Uterus (tissue), 4 donors: ENCODE measurements at places on chromosomes 7 and 10. TPM values are rescaled to one million over a fixed set of nuclear protein-coding genes. Genes with fewer than 3 reads are reported as not detected.

The MEIG1 gene
- total RNA-seq: not detected

The MOGAT3 gene
- total RNA-seq: not detected

The SP8 gene
- total RNA-seq: not detected

The COL26A1 gene
- 11.8 TPM for total RNA-seq

The OR9A2 gene
- total RNA-seq: 2.4 TPM

The CPEB3 gene
- total RNA-seq: 3.2 TPM

The CALN1 gene
- 0.49 TPM for total RNA-seq

The ANKRD2 gene
- total RNA-seq: not detected

The CDC14C gene
- total RNA-seq: not detected

The OR6B1 gene
- total RNA-seq: not detected

DNA sequence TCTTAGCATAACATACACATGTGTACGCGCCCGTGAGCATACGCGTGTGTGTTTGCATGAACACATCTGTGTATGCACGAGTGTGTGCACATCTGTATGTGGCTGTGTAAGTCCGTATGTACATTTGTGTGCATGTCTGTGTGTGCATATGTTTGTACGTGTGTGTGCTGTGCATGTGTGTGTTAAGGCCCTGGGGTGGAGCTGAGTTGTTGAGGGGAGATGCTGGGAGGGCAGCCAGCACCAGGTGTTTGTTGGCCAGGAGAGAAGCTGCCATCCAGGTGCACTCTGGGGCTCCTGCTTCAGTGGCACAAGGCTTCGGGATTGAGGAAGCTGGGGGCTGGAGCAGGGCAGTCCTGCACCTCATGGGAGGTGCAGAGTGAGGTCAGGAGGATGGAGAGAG lies 85.0 kb downstream of the BMS1 start:
- no peak for DNase-seq

DNA sequence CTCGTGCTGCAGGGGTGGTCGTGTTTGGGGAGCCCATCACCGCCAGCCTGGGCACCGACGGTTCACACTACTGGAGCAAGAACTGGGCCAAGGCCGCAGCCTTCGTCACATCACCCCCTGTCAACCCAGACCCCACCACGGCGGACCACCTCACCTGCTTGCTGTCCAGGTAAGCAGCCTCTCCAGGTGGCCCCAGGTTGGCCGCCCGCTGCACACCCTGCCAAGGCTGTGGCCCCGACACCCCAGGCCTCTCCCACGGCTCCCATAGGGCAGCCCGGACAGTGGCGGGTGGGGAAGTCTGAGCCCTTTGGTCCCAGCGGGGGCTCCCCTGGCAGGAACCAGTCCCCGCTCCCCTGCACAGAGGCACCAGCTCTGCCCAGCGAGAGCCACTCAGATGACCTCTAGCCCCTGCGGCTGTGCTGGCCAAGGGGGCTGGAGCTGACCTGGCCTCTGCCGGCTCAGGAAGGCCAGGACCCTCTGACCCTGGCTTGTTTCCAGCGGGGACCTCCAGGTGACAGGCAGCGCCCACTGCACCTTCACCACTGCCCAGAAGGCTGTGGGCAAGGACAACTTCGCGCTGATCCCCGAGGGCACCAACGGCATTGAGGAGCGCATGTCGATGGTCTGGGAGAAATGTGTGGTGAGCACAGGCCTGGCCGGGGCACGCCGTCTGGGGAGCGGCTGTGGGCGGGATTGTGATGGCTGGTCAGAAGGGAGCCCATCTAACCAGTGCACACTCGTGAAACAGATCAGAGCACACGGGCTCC lies 13.8 kb downstream of the DPYSL4 start:
- DNase-seq: no peak

- DNase-seq: no peak
These were observed 133.9 kb downstream of the ANLN start for GRCh38 chr7:36523371-36524101.

GRCh38 chr10:60952846-60953220 lies 8.8 kb upstream of the RHOBTB1 start:
- DNase-seq: no peak

- no peak for DNase-seq
These were observed 155.1 kb downstream of the ZNF22 start for GRCh38 chr10:45155784-45156183.

DNA sequence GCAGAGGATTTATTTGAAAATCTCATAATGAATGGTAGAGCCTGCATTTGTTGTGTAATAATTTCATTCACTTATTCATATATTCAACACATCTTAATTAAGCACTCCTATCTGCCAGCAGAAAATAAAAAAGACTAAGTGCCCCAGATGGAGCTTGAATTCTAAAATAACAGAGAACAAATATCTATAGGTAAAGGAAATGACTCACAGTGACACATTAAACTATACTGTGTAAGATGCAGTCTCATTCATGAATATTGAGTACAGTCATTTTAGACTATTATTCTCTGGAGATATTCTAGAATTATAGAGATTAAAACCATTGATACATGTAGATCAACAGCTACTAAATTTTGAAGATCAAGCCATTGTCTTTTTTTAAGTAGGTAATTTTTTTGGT lies 72.1 kb downstream of the PTPRZ1 start:
- DNase-seq: no peak

- no peak for DNase-seq
These were observed 14.5 kb downstream of the IGFBP1 start for GRCh38 chr7:45902820-45903219.

DNA sequence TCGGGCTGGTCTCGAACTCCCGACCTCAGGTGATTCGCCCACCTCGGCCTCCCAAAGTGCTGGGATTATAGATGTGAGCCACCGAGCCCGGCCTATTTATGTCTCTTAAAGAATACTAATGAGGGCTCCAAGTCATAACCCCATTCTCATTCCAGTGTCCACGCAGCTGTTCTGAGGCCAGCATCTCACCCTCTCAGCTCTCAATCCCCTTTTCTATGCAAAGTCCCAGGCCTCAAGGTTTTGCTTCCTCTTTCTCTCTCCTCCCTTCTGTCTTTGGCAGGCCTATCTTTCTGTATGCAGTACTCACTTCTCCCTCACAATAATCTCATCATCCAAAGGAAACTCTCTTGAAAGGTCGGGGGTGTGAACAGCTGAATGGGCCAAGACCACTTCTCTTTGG lies 28.0 kb upstream of the VSIR start:
- DNase-seq: no peak

DNA sequence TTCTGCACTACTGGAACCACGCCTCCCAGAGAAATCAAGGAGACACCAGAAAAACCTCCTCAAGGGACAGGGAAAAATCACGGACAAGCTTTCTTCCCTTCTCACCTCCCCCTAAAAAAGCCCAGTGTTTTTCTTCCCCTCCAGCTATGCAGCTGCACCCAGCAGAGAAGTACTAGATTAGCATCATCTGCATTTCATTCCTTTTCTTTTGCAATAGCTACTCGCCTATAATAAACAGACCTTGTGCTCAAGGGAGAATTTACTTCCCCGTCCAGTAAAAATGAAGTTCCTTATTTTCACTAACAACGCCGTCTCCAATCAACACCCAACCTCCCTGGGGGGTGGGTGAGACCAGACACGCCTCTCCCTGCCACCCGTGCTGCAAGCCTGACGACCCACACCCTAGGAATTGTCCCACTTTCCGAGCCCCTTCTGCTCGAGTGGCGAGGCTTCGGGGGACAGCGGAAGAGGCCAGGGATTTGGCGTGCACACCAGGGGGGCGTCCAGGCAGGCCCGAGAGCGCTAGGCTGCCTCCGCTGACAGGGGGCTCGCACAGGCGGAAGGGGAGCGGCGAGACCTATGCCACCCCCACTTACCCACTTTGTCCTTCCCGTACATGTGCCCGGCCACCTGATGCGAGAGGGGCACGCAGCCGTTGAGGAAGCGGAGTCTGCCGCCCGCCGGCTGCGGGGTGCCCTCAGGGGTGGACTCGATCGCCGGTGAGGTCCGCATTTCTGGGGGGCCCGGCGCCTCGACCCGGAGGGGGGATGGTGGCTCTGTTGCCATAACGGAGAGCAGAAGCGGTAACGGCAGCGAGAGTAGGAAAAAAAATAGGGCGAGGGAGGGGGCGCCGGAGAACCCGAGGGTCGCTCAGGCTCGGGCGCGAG lies 625 bp downstream of the IPMK start:
- DNase-seq: peak; percentile 38

DNA sequence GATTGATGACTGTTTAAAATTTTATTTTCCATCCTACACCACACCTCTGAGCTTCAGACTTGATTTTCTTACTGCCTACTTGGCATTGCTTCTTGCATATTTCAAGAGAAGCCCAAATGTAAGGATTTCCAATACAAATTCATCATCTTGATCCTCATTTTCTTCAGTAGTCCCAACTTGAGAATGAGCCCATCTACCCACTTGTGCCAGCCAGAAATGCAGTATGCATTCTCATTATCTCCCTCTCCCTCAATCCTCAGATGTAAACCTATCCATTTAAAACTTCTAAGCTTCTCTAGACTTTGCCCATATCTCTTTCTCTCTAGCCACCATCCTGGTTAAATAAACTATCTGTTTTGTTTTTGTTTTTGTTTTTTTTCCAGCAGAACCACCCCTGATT lies 22.4 kb upstream of the EGFR start:
- DNase-seq: no peak

DNA sequence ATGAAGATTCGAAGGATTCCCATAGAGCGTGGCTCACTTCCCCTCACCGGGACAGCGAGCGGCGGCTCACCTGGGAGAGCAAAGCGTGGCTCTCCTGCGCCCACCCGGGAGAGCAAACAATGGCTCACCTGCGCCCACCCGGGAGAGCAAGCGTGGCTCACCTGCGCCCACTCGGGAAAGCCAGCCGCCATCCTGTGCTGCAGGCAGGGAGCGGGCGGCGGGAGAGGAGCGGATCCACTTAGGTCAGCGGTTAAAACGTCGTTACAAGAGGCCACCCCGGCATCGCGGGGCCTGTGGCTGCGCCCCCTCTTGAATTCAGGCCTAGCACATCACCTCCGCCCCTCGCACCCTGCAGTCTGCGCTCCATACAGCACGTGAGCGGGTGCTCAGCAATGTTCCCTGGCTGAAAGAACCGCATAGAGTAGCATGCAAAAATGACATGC lies 461 bp upstream of the FIGNL1 start:
- DNase-seq: no peak

DNA sequence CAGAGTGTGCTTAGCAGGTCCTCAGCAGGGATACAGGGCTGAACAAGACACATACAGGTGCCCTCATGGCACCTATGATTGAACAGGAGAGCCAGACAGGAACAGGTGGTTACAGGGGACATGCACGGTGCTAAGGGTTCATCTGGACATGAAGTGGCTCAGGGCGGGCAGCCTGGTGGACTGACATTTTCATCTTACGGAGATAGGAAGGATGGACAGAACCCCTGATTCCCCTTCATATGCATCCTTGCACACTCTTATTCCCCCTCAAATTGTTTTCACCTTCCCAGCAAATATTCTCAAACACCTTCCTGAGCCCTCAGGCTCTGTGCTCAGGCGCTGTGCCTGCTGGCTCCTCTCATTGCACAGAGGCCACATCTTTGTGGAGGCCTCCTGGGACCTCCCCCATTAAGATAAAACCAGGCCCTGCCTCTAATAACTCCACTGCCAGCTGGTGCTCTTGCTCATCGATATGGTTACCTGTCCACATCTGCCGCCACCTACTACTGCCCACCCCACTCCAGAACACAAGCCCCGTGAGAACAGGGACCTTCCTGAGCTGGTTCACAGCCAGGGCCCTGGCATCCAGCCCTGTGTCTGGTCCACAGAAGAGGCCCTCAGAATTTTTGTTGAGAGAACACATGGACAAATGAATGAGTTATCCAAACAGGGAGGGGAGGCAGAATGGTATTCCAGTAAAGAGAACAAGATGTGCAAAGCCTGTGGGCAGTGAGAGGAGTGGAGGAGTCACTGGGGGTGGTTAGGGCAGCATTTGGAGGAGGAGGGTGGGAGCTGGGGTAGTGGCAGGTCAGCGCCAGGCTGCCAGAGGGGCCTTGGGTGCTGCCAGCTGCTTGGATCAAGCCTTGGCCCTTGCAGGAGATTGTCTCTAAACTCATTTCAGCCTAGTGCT lies 68.9 kb upstream of the AQP1 start:
- no peak for DNase-seq

GRCh38 chr7:122038904-122039303 lies 105.1 kb downstream of the AASS start:
- no peak for DNase-seq

- DNase-seq: no peak
These were observed 23.9 kb downstream of the MACC1 start for GRCh38 chr7:20193242-20193777.

DNA sequence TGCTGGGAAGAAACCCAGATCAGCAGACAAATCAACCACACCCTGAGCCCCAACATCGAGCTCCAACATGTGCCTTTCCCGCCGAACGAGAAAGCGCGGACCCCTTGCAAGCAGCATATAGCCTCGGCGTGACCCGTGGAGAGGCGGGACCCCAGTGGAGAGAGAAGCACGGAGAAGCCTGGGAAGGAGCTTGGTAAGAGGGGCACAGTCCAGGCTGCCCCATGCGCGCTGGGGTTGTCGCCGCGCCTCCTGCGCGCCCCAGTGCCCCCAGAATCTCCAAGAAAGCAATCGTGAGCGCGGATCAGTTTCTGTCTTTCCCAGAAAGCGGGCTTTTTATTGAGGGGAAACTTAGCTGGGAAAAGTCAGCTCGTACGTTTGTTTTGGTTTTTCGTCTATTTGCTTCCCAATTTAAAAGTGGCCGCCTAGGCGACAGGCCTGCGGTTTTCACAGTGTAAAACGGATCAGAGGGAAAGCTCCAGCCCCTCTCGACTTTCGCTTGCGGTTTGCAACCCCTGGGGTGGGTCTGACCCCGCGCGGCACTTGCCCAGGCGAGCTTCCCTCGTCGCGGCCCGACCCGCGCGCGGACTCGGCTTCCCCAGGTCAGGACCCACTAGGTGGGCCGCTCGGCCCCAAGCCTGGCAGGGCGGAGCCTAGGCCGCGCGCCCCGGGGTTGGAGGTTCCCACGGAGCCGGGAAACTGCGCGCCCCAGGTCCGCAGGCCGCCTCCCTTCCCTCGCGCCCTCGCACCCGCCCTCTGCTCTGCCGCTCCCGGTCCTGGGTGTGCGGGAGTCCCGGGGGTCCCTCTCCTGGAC lies 31.1 kb downstream of the SKIDA1 start:
- DNase-seq: no peak

DNA sequence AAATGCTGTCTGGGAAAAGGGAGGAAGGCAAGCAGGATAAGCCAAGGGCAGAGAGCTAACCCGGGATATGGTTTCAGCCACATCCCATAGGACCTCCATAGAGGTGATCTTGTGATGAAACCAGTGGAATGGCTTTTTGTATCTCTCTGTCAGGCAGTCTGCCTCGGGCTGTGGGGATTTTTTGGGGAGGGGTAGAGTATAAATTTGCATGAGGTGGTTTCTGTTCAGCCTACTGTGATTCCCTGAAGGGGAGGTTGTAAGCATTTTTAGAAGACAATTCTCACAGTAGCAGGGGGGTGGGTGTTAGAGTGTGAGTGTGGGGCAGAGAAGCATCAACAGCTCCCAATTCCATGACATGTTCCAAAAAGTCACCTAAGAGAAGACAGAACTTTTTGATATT lies 11.8 kb downstream of the OR9A2 start:
- DNase-seq: no peak

DNA sequence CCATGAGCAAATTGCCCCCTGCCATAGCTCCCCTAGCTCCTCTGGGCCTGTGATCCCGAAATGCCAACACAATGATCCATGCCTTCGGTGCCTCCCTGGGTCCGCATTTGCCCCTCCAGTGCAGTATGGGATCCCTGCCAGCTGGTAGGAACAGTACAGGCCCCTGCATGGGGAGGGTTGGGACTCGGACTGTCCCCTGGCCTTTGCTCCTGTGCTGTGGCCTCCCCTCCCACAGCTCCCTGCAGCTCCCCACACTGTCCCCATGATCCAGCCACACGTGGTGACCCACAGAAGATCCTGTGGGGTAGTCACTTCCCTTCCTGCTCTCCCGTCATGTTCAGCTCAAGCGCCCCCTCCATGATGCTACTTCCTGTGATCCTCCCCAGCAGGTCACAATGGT lies 140.3 kb downstream of the MAPK8 start:
- DNase-seq: no peak

- DNase-seq: no peak
These were observed 43.6 kb upstream of the BHLHA15 start for GRCh38 chr7:98167653-98168052.
